ENCODE measurements at places on chromosomes 1 and 21.

DNA sequence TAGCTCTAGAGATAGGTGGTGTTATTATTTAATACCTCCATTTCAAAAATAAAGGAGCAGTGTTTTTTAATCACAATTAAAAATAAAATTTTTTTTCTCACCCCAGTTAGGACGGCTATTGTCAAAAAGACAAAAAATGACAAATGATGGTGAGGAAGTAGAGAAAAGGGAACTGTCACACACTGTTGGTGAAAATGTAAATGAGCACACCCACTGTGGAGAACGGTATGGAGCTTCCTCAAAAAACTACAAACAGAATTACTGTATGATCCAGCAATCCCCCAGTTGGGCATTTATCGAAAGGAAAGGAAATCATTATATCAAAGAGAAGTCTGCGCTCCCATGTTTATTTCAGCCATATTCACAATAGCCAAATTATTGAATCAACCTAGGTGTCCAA is 148.7 kb upstream of the NR5A2 start:
- DNase-seq, result no peak

GRCh38 chr1:178933709-178934490 is 63.0 kb upstream of the ANGPTL1 start:
- no peak for DNase-seq

DNA sequence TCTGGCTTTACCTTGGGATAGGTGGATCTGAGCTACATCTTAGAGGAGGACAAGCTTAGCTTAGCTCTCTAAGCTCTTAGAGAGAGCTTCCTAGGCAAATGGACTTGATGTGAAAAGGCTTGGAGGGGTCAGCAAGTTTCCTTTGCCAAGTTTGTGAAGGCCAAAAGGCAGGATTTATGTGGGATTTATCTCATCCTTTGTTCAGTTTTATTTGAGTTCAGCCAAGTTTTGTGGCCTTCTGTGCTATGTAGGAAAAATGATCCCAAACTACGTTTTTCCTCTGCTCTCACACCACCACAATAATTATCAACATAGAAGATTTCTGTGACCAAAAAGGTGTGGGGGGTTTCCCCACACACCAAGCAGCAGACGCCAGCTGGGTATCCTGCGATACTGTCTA is 26.0 kb upstream of the RNF11 start:
- DNase-seq, result no peak

- DNase-seq, result no peak
Measured at GRCh38 chr1:80827666-80828065, 973.1 kb upstream of the ADGRL2 start.

DNA sequence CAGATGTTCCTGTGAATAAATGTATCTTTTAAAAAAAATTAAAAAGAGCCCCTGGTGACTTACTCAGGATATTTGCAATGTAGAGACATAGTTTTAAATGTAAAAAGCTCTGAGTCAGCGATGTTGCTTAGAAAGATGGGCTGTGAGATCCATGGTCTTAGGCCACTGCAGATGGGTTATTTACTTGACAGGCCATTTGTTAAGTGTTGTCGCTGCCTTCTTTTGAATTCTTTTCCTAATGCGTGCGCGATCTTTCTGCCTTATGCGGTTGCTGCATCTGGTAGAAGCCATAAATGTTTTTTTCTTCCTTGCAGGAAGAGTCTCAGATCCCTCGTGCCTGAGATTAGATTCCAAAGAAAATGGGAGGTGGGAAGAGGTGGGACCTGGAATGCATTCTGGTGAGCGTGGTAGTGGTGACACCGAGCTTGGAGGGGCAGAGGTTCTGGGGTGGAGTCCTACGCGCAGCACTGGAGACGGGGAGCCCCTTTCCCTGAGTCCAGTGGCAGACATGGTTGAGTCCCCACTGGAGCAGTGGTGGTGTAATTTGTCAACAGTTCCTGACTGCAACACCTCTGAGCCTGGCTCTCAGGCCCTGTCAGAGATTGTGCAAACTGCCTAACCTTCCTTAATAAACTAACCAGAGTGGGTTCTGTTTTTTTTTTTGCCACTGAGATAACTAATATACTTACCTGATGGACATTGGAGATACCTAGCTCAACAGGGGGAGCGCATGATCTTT is 197.2 kb downstream of the HHAT start:
- no peak for DNase-seq

GRCh38 chr1:117633423-117633822 is 27.6 kb downstream of the TENT5C start:
- DNase-seq, result no peak

DNA sequence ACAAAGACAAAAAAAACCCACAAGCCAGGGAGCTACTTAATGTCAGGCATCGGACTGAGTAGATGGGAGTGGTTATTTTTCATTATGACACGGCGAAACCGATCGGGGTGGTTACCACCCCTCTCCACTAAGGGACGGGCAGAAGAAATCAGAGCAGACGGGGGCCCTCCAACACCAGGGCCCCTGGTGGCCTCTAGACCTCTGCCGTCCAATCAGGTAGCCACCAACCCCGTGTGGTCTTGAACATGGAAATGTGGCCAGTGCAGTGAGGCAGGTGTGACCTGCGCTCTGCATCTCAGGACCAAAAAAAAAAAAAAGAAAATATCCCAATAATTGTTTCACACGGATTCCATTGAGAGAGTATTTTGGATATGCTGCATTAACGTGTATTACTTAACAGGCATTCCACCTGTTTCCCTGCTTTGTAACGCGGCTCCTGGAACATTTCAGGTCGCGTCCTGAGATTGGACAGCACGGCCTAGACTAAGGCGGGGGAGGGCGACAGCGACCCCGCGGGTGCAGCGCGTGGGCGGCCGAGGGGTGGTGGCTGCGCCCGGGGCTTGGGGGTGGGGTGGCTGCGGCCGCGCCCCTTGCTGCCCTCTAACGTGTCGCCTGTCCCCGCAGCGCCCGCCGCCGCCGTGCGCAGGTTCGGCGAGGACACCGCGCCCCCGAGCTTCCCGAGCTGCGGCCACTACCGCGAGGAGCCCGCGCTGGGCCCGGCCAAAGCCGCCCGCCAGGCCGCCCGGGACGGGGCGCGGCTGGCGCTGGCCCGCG is 48.3 kb downstream of the SIM2 start:
- DNase-seq, result no peak

GRCh38 chr1:239388578-239388977 is 2.2 kb downstream of the CHRM3 start:
- no peak for DNase-seq

DNA sequence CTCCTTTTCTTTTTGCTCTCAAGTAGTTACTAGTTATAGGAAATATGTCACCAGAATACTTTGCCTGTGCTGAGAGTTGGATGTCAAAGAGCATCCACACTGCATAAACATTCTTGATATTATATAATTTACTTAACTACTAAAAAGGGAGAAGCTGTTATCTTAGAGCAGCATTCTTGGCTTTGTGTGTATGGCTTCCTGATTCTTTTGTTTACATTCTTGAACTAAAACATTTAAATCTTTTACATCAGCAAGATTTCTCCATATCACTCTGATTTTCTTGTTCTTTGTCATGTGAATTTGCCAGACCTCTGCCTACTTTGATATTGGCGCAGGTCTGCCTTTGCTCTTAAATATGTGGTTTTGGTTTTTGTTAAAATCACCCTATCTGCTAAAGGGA is 48.8 kb downstream of the SUCO start:
- DNase-seq, result no peak

GRCh38 chr1:30414086-30414850 is 309.1 kb downstream of the MATN1 start:
- no peak for DNase-seq

GRCh38 chr1:16014509-16015482 is 3.0 kb downstream of the HSPB7 start:
- no peak for DNase-seq

- no peak for DNase-seq
Measured at GRCh38 chr1:42953182-42954180, 5.2 kb downstream of the SLC2A1 start.

- DNase-seq, result no peak
Measured at GRCh38 chr1:205521686-205522085, 17.2 kb downstream of the CDK18 start.

- DNase-seq, result no peak
Measured at GRCh38 chr1:228293393-228293792, 85.5 kb downstream of the OBSCN start.

DNA sequence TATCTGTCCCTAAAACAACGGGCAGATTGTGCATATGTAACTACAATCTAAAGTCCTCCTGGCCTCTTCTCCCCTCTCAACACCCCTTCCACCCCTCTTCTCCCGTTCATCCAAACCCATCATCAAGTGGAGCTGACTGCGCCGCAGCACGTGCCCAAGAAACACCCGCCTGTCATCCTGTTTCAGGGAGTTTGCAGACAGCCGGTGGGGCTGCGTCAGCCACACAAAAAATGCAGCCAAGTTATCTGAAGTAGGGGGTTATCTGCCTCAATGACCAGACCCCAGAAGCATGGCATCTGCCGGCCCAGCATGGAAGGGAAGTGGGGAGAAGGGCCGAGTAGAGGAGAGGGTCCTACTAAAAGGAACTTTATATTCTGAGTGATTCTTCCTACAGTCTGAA is 49.0 kb downstream of the GPR161 start:
- DNase-seq, result no peak

- DNase-seq, result no peak
Measured at GRCh38 chr1:234887016-234887900, 241.4 kb downstream of the TOMM20 start.

- no peak for DNase-seq
Measured at GRCh38 chr1:234525099-234525799, 46.3 kb upstream of the TARBP1 start.

GRCh38 chr1:114901814-114902213 is 47.2 kb downstream of the SYCP1 start:
- no peak for DNase-seq

- no peak for DNase-seq
Measured at GRCh38 chr1:223143537-223144248, 645 bp upstream of the TLR5 start.

GRCh38 chr1:156549390-156549789 is 23.0 kb downstream of the IQGAP3 start:
- no peak for DNase-seq

GRCh38 chr1:116878804-116879477 is 30.8 kb upstream of the PTGFRN start:
- DNase-seq, result no peak

DNA sequence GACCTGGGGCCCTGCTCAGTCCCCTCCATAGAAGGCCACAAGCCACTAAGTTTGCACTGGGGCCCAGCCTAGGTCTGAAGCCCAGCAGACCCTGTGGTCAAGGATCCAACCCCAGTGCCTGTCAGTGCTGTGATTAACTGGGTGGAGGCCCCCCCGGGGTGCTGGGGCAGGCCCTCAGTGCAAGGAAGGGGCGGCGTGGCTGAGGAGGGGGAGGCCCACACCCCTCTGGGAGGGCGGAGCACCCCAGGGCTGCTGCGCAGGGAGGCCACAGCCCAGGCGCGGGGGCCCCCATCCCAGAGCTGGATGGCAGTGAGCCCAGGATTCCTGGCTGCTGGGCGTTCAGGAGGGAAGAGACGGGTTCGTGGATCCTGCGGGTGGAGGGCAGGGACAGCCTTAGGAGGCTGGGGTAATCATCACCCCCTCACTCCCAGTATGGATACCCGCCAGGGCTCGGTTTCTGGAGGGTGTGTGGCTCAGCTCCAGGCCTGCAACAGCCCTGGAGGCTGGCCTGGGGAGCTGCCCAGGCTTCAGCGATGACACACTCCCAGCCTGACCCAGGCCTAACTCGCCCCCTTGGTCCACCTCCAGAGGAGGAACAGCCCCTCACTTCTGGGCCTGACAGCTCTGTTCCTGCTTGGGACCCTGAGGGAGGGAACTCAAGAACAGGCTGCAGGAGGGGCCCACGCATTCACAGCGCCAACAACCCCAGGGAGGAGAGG is 890 bp downstream of the GJC2 start:
- DNase-seq, result no peak

GRCh38 chr1:54537611-54538010 is 10.4 kb upstream of the ACOT11 start:
- DNase-seq, result no peak

GRCh38 chr1:26180010-26180506 is 2.8 kb downstream of the CNKSR1 start:
- DNase-seq, result no peak

DNA sequence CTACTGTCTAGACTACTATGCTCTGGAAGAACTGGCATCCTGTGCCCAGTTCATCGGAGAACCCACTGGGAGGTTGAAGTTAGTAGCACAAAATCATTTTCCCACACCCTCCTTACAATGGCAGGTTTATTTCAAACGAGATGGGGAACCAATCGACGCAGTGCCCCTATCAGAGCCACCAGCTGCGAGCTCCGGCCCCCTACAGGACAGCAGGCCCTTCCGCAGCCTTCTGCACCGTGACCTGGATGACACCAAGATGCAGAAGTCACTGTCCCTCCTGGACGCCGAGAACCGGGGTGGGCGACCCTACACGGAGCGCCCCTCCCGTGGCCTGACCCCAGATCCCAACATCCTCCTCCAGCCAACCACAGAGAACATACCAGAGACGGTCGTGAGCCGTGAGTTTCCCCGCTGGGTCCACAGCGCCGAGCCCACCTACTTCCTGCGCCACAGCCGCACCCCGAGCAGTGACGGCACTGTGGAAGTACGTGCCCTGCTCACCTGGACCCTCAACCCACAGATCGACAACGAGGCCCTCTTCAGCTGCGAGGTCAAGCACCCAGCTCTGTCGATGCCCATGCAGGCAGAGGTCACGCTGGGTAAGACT is 115.5 kb upstream of the KLHDC7A start:
- DNase-seq, result no peak

GRCh38 chr1:79006564-79006963 is at the start of gene ADGRL4:
TSS of gene ADGRL4 (minus strand) at chr1:79006730. CDS start at chr1:79006654, 76 bp downstream.
- no peak for DNase-seq

GRCh38 chr1:89719502-89720306 is 86.8 kb downstream of the LRRC8C start:
- DNase-seq, result no peak

DNA sequence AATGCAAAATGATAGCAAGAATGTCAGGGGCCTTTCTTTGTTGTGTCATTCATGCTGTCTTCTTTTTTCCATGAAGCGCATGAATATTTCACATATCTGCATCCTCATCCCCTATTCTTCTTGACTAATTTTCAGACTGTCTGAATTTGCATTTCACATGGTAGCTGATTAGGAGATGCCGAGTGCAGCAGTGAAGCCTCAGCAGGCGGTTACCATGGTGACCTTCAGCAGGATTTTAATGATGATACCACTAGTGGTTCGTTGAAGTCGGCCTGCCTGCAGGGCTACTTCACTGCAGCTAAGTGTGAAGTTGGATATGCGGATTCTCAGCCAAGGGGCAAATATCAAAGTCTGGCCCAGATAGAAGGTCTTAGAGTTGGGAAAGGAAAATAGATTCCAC is 141.8 kb downstream of the NEK7 start:
- no peak for DNase-seq
